LHCN-M2 (cell line): ENCODE measurements at places on chromosomes 2 and 18.

- DNase-seq, result no peak
These were observed 3.7 kb downstream of the BCL2 start for GRCh38 chr18:63315876-63316275.

GRCh38 chr18:49352321-49352720 is 108.1 kb downstream of the DYM start:
- DNase-seq, result no peak

DNA sequence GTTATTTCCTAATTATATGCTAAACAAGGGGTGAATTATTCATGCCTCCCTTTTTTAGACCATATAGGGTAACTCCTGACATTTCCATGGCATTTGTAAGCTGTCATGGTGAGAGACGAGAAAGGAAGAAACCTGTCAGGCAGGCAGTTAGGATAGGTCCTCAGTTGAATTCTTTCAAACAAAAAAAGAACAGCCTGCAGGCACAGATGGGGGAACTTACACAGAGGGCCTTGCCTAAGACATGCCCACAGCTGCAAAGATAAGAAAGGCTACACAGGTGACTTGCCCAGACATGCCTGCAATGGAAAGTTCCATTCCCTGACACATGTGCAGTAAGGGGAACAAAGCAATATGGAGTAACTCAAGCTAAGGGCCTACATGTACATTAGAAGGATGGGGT is 128.1 kb downstream of the TMEM163 start:
- no peak for DNase-seq

- DNase-seq, result no peak
These were observed 42.5 kb downstream of the STEAP3 start for GRCh38 chr2:119266091-119266589.
